ENCODE measurements at places on chromosomes 1 and 21.

DNA sequence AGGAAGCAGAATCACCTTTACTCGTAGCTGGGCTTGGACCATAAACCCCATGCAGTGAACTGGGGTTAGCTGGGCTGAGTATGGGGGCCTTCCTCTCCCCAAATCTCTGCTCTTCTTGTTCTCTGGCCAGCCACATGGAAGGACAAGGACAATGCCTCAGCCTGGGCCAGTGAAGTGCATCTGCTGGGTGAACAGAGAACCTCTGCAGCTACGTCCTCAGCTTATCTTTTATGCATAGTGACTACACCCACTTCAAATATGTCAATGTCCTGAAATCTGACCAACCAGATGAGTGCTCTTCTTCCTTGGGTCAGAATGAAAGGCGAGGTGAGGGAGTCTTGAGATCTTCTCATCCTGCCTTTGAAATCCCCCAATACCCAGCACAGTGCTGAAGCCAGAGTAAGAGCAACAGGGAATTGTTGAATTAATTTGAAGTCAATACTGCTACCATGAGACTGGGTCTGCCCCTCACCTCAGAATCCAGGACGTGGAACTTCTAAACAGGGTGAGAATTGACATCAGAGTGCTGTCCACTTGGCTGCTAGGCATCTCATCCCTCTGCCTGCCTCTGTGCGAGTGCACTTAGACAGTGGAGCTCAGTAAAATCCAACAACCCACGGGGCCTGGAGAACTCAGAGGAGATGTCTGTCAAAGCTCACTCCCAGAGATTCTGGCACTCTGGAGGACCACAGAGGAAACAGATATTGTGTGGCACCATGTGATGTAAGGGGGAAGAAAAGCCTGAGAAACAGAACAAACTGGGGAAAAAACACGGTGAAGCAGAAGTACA lies 99.0 kb downstream of the IER5 start:
- DNase-seq: no peak

DNA sequence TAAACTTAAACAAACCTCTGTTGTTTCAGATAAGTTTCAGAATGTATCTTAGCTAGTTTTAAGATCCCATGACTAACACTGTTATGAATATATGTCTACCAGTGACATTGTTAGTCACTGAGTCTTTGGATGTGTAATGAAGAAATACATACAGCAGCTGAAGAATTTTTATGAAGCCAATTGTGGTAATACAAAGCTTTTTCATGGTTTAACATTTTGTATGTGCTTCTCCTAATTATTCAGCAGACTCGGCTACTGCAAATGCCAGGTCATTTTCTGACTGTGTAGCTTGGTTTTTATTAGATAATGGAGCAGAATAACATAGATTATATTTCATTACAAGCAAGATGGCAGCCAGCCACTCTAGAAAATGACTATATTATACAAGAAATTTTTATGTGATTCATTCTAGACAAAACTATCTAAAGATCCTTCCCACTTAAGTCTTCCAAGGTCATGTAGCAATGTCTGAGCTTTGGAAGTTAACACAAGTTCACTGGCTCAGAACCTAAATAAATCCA lies 147.8 kb downstream of the TNFSF18 start:
- DNase-seq: no peak

DNA sequence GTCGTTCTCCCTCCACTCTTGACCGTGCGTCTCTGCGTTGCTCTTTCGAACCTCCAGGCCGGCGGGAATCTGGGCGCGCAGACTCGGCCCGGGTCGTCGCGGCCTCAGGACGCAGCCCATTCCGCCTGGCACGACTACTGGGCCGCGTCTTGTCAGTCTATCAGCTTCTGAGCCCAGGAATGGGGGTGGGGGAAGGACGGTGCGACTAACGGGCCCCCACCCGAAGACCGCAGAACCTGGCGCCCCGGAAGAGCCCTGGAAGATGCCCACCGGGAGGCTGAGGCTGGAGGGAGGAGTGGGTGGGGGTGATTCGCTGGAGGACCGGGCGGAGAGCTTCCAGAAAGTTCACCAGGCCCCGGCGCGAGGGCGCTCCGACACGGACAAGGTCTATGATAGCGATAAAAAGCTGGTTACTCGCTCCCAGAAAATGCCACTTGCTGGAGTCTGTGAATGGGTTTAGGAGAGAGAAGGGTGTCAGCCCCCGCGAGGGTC lies 1.7 kb upstream of the DMRTA2 start:
- DNase-seq: no peak

DNA sequence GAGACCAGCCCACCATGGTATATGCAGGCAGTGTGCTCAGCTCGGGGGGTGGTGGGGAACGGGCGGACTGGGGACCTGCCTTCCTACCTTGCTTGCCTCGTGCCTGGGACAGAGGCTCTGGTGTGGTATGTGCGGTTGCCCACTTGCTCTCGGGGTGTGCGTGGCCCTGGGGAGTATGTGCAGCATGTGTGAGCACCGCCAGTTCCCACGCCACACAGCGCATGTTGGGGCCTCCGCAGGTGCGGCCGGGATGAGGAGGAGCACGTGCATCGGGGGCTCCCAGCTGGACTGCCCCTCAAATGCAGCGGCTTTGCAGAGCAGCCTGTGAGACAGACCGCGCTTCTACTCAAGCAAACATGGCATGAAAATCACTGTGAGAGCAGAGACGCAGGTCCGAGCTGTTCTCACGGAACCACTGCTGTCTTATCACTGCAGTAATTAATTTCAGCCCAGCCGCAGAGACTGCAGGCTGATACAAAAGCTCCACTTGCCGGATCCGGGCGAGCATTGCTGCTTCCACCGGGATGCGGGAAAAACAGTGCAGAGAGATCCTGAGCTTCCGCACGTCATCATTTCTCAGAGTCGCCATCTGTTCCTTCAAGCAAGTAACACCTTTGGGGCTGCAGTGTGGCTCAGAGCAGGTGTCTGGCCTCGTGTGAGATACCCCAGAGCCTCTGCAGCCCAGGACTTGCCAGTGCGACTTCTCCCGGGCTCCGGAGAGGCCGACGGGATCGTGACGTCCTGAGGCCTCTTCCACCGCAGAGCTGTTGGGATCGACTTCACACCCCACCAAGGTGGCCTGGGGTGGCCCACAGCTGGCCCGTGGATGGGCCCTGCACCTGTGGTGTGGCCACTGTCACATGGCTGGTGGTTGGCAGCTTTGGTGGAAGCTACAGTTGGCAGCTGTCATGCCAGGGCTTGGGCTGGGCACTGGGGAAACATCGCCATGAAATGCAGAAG lies 92.6 kb upstream of the ACTRT2 start:
- DNase-seq: no peak

DNA sequence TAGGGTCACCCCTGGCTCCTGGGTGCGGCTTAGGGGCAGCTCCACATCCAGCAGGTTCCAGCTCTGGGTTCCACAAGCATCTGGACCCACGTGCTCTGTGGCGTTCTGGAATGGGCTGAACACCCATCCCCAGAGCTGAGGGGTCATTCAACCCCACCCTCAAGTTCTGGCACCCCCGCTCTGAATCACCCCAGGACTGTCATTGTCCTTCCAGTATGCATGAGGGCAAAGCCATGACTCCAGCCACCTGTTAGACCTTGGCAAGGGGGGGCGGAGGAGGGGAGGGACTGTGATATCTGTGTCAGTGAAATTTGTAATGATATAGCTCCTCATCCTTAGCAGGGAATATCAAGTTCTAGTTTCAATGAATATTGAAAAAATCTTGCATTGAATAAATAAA lies 12.3 kb downstream of the INSRR start:
- DNase-seq: no peak

DNA sequence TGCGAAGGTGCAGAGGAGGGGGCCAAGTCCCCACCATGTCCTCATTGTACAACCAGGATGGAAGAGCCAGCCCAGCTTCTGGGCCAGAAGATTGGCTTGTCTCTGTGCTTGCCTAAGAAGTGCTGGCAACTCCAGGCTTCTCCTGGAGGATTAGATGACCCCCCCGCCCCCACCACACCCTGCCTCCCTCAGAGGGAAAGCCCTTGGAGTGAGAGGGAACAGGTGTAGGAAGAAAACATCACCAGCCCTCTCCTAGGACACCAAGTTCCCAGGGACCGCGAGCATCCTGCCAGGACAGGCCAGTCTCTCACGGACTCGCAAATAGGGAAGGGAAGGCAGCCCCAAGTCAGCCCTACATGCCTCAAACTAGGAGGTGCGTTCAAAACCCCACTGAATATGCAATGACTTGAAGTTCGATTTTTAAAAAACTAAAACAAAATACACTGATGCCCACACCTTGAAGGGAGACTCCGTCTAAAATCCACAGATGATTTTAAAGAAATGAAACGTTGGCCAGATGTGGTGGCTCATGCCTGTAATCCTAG lies 20.7 kb upstream of the SLC25A33 start:
- no peak for DNase-seq

DNA sequence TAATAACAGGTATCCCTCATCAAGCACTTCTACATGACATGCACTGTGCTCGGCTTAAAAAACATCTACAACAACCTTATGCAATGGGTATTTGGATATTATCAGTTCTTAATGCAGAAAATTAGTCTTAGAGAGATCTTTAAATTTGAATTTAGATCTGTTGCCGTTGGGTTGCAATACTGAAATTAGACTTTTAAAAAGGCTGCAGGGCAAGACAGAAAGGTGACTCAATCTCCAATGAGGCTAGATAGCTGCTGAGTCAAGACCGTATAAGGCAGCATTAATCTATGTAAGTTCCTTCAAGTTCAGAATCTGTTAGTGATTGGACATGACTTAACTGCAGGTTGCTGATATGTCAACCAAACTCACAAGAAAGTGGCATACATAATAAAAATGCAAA lies 37.3 kb downstream of the OLFM3 start:
- no peak for DNase-seq

GRCh38 chr1:222416001-222416791 lies 131.7 kb downstream of the HHIPL2 start:
- DNase-seq: no peak

DNA sequence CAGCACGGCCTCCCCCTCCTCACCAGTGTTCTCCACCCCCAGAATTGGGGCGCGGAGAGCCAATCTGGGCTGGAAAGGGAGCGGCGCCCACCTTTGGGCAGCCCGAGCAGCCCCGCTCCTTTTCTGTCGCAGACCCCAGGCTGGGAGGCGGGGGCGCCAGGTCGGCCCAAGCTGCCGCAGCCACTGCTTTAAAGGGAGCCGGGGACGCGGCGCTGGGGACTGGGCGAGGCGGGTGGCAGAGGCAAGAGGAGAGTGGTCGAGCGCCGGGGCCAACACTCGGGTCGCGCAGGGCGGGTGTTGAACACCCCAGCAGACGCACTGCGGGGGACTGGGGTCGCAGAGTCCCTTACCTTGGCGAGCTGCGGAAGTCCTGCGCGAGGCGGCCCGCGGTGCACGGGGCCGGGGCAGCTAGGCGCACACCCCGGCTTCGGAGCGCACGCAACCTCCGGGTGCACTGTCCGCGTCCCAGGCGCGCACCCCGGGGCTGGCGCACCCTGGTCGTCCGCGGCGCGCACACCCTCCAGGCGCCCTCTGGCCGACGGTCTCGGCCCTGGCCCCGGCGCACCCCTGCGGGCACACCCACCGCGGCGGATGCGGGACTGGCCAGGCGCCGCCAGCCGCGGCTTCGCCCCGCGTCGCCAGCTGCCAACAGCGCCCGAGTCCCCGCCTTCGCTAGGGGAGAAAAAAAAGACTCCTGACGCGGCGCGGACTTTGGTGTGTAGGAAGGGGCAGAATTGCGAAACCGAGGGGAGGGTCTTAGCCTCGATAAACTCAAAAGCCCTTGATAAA lies at the start of gene KANK4:
TSS of gene KANK4 (minus strand) at position 679 of the 789 bp plus-strand sequence. CDS start 37,870 bp downstream, outside the sequence.
- DNase-seq: no peak

DNA sequence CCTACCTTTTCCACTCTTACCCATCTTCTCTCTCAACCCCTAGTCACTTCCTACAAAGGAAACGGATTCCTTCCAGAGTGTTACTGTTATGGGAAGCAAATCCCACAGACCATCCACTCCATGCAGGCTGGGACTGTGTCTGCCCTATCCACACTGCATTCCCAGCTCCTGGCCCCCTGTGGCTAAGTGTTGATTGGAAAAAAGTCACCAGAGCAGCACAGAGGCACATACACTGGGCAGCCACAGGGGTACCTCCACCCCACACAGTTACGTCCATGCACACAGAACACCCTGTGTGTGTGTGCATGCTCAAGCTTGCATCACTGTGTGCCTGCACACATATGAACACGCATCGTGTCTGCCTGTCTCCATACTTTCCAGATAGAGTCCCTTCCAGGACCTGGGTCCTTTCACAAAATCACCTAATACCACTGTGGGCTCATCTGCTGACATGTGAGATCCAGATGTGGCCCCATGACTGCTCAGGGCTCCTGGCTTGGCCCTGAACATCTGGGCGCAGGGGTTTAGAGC lies 4.2 kb upstream of the SERINC2 start:
- DNase-seq: no peak

GRCh38 chr1:160409486-160409885 lies 9.1 kb downstream of the VANGL2 start:
- DNase-seq: no peak

GRCh38 chr21:28421716-28422524 lies 570.8 kb downstream of the LTN1 start:
- no peak for DNase-seq

- no peak for DNase-seq
Measured at GRCh38 chr1:59058665-59059439, 238.0 kb upstream of the FGGY start.

GRCh38 chr21:32976791-32977190 lies 48.9 kb upstream of the OLIG2 start:
- no peak for DNase-seq

GRCh38 chr1:243964915-243965314 lies 86.2 kb upstream of the ZBTB18 start:
- DNase-seq: no peak

DNA sequence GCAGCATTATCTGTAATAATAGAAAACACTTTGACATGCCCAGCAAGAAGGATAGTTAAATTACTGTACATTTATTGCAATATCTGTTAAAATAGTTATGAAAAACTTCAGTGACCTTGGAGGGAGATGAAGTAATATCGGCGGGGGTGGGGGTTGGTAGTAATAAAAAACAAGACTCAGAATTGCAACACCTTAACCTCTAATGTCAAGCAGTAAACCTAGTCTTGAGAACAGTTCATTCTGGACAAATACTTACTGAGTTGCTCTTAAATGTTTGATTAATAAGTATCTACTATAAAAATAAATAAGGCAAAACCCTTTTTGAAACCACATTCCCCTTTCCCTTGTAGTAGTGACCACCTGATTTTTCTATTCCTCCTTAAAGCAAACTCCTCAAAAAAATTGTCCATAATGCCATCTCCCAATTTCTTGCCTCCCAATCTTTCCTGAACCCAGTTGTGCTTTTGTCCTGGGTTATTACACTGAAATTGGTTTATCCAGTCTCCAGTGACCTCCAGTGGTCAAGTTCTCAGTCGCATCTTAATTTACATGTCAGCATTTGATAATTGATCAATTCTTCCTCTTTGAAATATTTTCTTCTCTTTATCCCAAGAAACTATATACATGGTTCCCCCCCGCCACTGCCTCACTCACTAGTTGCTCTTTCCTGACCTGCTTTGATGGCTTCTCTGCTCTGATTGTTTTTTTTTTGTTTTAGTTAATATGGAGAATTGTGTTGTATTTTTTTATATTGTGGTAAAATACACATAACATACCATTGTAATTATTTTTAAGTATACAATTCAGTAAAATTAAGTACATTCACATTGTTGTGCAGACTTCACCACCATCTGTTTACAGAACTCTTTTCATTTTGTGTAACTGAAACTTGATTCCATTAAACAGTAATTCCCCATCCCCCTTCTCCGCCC lies 36.8 kb downstream of the RAP1A start:
- no peak for DNase-seq

GRCh38 chr1:9466780-9467758 lies 72.2 kb upstream of the SLC25A33 start:
- no peak for DNase-seq
